Bronchial epithelial cell (primary cell): ENCODE measurements at places on chromosomes 4 and X.
A peak's percentile ranks its signal among the peaks of the same experiment; 100 is the strongest.

GRCh38 chr4:110988722-110989121 lies 365.8 kb upstream of the PITX2 start:
- DNase-seq = no peak

DNA sequence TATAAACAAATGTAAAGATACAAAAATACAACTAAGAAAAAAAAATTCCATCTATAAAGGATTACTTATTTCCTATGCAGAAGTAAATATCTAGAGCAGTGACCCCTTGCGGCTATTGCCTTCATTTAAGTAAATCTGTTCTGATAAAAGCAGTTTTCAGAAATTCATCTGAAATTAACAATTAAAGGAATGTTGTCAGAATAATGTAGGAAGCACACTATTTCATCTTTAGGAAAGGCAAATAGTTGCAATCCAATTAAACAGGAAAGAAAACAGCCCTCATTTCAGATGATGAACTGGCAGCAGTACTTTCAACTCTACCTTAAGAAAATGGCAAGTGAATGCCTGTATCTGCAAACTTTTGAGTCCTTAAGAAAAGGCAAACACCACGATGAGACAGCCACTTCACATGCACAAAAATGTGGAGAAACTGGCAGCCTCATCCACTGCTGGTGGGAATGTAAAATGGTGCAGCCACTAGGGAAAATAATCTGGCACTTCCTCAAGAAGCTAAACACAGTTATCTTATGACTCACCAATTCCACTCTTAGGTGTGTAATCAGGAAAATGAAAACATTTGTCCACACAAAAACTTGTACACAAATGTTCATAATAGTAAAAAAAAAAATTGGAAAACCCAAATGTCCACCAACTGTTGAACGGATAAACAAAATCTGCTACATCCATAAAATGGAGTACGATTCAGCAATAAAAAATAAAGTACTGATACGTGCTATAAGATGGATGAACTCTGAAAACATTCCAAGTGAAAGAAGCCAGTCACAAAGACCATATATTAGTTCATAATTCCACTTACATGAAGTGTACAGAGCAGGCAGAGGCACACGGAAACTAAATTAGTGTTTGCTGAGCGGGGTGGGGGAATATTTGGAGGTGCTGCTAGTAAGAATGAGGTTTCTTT lies 2.0 kb upstream of the THAP9 start:
- DNase-seq = peak; percentile 83

DNA sequence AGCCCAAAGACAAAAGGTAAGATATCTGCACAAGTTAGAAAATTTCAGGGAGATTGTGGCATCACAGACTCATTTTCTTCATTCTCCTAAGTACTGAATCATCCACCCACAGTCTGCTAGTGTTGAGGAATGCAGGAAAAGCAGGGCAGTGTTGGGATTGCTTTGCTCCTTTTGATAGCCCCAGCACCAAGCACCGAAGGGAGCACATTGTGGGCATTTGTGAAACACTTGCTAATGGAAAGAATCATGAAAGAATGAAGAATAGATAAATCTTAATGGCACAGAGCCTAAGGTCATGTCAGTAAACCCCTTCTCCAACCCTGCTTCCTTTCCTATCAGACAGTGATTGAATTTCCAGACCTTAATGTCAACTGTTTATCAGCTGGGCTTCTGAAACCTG lies 103.1 kb upstream of the GPRIN3 start:
- DNase-seq = peak; percentile 30

DNA sequence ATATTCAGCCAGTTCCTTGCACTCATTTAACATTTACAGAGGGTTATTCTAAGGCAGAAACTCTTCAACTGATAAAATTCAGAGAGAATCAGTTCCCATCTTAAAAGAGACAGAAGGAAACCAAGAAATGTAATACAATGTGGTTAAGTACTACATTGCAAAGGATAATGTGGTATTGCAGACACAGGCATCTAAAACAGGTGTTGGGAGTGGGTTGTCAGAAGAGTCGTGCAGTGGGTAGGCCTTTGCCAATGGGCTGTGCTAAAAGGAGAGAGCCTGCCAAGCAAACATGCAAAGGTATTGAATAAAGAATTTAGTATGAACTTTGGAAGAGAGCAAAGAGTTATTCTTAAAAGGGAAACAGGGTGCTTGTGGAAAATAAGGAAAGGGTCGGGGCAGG lies 1044.4 kb upstream of the DIAPH2 start:
- no peak for DNase-seq

GRCh38 chr4:5545271-5545670 lies 163.1 kb downstream of the EVC2 start:
- DNase-seq = peak; percentile 43

DNA sequence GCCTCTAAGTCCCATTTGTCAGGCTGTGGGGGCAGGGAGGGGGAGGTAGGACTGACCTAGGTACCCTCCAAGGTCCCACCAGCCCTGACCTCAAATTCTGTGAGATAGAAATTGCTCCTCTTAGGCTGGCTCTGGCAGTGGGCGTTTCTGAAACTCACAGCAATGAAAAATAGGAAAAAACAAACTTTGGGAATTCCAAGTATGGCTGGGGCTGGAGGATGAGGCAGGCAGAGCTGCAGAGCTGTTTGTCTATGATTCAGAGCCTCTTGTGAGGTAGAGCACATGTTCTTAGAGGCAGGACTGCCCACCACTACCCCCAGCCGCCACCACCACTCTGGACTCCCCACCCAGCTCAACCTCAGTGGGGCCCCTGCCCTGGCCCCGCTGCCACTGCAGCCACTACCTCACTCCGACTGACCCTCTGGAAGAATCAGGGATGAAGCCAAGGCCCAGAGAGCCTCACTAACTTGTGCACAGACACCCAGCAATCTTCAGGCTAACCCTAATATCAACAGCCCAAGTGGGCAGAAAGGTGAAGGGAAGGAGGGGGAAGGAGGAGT lies 98.2 kb downstream of the PJA1 start:
- no peak for DNase-seq

DNA sequence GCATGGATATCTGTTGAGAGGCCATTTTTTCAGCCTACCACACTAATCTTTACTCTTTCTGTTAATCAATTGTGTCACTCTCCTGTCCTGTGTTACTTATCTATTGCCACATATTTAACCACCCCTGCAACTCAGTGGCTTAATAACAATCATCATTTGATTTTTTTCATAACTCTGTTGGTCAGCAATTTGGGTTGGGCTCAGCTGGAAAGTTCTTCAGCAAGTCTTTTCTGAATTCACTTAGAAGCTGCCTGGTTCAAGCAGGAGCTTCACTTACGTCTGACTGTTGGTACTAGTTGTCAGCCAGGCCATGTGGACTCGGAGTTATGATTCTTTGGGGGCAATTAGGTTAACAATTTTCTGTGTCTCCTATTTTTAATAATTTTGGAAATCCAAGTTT lies 50.1 kb downstream of the CPE start:
- DNase-seq = no peak

DNA sequence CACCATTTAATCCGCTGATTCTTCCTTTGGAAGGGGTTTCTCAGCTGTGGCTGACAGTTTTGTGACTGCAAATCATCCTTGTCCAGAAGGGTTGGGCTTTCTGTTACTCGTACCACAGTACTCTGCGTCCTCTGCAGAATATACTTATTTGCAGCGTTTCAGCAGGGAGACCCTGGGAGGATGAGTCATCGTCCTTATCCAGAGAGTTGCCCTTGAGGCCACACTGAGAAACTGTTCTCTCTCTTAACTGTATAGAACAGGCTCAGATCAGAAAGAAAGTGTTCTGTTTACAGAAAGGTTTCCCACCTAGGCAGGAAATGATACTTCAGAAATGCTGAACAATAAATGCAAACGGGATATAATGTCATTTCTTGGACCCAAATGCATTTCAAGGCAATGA lies 47.8 kb upstream of the DDX53 start:
- no peak for DNase-seq

DNA sequence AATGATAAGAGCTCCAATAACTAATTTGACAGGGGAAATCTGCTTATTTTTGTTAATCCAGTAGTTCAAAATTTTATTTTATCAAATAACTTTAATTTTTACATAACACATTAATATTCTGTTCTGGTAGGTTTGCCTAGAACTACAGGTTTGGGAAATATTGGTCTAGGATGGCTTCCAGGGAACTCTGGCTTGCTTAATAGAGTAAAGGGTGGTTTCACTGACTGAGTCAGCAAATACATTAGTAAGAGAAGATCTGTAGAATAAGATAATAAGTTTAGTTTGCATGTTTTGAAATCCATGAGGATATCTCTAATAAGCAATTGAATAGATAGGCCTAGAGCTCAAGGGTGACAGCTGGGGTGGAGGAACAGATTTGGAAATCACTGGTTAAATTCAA lies 500.7 kb downstream of the ZNF674 start:
- peak; percentile 18 for DNase-seq

DNA sequence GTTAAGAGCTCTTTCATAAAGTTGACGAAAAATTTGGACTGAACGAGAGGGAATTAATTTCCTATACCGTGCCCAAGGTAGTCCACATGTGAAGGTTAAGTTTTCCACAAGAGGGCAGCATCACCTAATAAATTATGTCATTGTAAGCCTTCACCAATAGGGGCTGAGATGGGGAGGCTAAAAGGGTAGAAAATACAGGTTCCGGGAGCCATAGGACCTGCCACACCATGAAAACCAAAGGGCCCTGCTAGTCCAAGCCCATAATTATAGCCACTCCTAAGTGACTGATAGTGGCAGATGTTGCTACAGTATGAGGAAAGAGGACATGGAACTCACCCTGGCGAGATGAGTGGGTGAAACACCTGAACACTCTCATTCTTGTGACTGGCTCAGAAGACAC lies 122.2 kb downstream of the SHROOM4 start:
- peak; percentile 35 for DNase-seq

- peak; percentile 70 for DNase-seq
These were observed 24.2 kb upstream of the GDPD2 start for GRCh38 chrX:70398899-70399298.

GRCh38 chr4:6641164-6641970 lies 882 bp downstream of the MRFAP1 start:
- peak; percentile 48 for DNase-seq

DNA sequence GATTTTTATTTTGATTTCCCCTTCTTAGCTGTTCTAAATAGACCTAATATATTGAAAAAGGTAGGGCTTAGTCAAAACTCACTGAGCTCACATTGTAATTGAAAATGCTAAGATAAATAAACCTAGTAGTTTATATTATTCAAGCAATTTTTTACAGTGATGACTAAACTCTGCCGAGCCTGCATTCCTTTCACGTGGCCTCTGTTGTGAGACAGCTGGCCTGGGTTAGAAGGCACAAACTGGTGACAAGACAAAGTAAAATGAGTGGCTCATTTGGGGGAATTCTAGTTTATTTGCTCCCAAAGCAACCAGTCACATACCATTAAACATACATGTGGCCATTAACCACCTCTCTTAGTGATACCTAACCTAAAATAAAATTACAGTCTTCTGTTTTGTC lies 169.4 kb upstream of the TEX13C start:
- no peak for DNase-seq

DNA sequence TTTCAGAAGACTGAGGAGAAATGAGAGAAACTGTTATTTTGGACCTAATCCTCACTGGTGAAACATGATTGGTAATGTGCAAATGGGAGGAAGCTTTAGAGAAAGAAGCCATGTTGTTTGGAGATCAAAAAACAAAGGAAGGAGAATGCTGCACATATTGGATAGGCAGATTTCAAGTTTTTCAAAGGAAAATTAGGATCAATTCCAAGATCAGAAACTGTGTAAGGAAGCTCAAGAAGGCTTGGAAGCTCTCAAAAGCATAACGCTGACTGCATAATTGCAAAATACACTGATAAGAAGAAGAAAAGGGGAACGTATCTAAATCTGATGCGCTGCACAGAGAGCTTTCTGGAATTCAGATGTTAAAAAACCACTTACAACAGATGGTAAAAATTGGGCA lies 34.6 kb downstream of the KLHL15 start:
- no peak for DNase-seq

- DNase-seq = no peak
These were observed 15.7 kb downstream of the TIGD4 start for GRCh38 chr4:152763796-152764195.
